HFF-Myc (cell line): ENCODE measurements at places on chromosomes 5 and 9.
A peak's percentile ranks its signal among the peaks of the same experiment; 100 is the strongest.

DNA sequence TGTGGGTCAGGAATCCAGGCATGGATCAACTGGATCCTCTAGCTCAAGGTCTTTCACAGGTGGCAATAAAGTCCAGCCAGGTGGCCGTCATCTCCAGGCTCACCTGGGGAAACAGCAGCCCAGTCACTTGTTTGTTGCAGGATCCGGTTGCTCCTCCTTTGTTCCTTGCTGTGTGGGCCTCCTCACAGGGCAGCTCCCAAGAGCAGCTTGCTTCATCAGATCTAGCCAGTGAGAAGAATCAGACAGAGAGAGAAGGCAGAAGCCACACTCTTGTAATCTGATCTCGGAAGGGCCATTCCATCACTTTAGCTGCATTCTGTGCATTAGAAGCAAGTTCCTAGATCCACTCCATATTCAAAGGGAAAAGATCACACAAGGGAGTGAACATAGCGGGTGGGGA is 3.2 kb upstream of the HSD17B3 start:
- DNase-seq = no peak

DNA sequence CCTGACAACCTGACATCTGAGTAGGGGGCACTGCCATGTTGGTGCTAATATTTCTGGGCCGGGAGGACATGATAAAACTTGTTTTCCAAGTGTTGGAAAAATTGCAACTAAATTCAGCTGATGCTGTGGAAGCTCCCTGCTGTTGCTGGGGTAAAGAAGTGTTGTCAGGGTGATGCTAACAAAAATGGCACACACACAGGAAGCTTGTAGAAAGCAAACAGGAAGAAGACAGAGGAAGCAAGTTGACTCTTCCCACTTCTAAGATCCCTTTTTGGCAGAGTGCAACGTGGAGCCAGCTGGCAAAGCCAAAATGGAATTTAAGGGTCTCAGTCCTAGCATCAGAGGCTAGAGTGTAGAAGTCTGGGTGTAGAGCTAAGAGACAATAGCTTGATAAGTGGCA is 11.3 kb upstream of the RIOK2 start:
- no peak for DNase-seq

GRCh38 chr5:92559331-92559730 is 1021.7 kb downstream of the NR2F1-AS1 start:
- DNase-seq = no peak

- no peak for DNase-seq
These were observed 17.6 kb upstream of the MARCHF6 start for GRCh38 chr5:10335711-10336470.

- DNase-seq = peak; percentile 19
These were observed 345.7 kb downstream of the SPATA31D1 start for GRCh38 chr9:82334286-82334685.

GRCh38 chr5:97133101-97133500 is 9.3 kb downstream of the LIX1 start:
- no peak for DNase-seq

GRCh38 chr9:18477121-18477660 is 3.2 kb downstream of the ADAMTSL1 start:
- DNase-seq = no peak

DNA sequence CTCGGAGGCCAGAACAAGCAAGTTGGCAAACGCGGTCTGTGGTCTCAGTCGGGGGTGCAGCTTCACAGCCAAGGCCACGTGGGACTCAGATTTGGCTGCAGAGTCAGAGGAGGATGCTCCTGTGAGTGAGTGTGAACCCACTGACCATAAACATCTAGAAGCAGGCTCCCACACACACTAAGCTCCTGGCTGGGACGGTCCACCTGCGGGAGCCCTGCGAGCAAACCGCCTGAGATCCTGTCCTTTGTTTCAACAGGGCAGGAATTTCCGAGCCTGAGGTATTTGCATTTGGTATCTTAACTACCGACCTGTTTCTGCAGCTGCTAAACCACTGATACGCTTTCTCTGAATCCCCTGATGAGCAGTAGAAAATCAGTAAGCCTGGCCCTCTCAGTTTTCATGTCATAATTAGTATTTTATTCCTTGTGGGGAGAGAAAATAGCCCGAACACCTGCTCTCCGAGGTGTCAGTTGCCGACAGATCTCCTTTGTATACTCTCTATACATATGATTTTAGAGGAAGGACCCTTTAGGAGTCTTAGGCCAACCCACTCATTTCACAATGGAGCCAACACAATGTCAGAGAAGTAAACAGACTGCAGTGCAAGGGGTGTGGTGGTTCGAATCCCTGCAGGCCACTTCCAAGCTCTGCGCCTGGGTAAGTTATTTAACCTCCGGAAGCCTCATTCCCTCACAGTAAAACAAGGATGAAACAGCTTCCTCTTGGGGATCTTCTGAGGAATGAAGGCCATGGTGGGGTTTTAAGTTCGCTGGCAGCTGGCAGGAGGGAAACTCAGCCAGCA is 40.9 kb upstream of the PWWP2A start:
- DNase-seq = no peak

- DNase-seq = no peak
These were observed 34.2 kb upstream of the GOLGA1 start for GRCh38 chr9:124975131-124975530.

GRCh38 chr5:38598296-38598993 is 42.0 kb upstream of the LIFR start:
- no peak for DNase-seq
